Brain (organoid and tissue), 16 donors: ENCODE measurements at places on chromosomes 2 and 18. TPM values are rescaled to one million over a fixed set of nuclear protein-coding genes. Genes with fewer than 3 reads are reported as not detected.
A peak's percentile ranks its signal among the peaks of the same experiment; 100 is the strongest.

The GATA6 gene
- polyA plus RNA-seq, result not detected

GRCh38 chr18:49632588-49632987 is 70.7 kb downstream of the LIPG start:
- DNase-seq, result no peak

DNA sequence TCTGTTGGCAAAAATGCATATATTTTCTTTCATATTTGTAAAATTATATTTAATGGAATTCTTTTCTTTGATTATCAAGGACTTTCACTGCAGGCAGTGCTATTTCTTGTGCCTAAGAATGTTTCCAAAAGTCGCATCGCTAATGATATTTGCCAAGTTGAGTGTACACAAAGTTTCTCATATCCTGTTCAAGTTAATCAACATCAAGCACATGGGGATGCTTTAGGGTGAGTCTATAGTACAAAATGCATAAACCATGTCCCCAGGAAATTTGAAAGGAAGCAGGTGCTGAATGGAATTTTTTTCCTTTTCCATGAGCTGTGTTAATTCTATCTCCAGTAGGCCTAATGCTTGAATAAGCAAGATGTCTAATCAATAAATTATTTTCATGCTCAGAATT is 129.7 kb downstream of the GALNT1 start:
- DNase-seq, result no peak

GRCh38 chr2:229275506-229275905 is 4.4 kb upstream of the PID1 start:
- DNase-seq, result no peak

The KLHL41 gene
- 0.29 TPM for polyA plus RNA-seq

DNA sequence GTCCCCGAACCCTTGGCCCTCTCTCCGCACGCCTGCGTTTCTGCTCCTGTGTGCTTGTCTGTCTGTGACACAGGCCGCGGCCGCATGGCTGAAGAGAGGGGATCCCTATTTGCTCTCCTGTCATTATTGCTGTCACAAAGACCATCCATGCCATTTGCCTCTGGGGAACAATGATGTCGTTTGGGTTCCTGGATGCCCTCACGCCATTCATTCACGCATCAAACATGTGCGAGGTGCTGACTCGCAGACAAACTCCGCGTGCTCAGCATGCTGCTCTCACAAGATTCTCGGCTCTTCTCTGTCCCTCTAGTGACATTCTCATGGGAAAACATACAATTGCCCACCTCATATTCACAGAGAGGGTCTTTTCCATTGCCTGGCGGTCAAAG is 67.8 kb downstream of the ASB1 start:
- DNase-seq, result no peak

- DNase-seq, result no peak
Measured at GRCh38 chr2:71833855-71834560, 313.7 kb downstream of the CYP26B1 start.

- DNase-seq, result no peak
Measured at GRCh38 chr2:9228781-9229469, 22.3 kb downstream of the ASAP2 start.

GRCh38 chr2:107001964-107002696 is 116.2 kb upstream of the ST6GAL2 start:
- DNase-seq, result no peak

GRCh38 chr2:46073540-46074046 is 223.6 kb upstream of the EPAS1 start:
- DNase-seq, result no peak

The NPC1 gene
- 44.6 TPM for polyA plus RNA-seq

- DNase-seq, result no peak
Measured at GRCh38 chr2:2683606-2684224, 352.6 kb upstream of the MYT1L start.

The ERICH2 gene
- 1.1 TPM for polyA plus RNA-seq

The TAF4B gene
- 0.12 TPM for polyA plus RNA-seq

- DNase-seq, result no peak
Measured at GRCh38 chr2:126858991-126859390, 39.7 kb upstream of the TEX51 start.

The CRYGA gene
- not detected for polyA plus RNA-seq

DNA sequence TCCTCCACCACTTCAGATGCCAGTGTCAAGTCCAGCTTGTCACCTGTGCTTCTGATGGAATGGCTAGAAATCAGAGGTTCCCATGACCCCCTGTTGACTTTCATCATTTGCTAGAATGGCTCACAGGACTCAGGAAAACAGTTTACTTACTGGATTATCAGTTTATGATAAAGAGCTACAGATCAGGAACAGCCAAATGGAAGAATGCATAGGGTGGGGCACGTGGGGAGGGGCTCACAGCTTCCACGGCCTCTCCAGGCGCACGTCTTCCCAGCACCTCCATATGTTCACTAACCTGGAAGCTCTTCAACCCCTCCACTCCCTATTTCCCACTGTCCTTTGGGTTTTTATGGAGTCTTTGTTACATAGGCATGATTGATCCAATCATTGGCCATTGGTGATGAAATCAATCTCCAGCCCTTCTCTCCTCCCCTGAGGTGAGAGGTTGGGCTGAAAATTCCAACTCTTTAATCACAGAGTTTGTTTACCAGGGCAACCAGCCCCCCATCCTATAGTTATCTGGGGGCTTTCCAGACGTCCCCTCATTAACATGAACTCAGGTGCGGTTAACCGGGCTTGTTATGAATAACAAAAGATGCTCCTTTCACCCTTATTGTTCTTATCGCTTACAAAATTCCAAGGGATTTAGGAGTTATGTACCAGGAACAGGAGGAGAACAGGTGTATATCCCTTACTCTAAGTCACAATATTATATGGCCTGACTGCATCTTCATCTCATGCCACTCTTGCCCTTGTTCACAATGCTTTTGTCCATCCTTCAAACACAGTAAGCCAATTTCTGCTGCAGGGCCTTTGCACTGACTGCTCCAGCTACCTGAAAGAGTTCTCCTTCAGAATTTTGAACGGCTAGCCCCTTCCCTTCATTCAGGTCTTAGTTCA is 35.2 kb downstream of the ANXA4 start:
- no peak for DNase-seq

DNA sequence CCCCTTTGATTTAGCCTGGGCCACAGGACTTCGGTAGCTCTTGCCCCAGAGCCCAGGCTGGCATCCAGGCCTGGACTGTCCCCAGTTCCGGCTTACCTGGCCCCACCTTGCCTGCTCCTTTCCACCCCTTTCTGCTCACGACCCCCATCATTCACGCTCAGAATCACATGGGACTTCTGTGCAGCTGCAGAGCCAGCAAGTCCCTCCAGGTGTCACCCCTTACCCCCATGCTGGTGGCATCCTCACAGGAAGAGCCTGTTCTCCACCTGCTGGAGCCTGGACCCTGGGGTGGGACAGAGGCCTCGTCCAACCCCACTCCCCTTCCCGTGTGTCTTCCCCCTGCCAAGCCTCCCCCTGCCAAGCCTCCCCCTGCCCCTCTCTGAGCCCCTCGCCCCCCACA is 7.9 kb upstream of the KCNIP3 start:
- DNase-seq, result no peak

GRCh38 chr2:88810488-88810887 is 119.0 kb downstream of the RPIA start:
- DNase-seq, result no peak

DNA sequence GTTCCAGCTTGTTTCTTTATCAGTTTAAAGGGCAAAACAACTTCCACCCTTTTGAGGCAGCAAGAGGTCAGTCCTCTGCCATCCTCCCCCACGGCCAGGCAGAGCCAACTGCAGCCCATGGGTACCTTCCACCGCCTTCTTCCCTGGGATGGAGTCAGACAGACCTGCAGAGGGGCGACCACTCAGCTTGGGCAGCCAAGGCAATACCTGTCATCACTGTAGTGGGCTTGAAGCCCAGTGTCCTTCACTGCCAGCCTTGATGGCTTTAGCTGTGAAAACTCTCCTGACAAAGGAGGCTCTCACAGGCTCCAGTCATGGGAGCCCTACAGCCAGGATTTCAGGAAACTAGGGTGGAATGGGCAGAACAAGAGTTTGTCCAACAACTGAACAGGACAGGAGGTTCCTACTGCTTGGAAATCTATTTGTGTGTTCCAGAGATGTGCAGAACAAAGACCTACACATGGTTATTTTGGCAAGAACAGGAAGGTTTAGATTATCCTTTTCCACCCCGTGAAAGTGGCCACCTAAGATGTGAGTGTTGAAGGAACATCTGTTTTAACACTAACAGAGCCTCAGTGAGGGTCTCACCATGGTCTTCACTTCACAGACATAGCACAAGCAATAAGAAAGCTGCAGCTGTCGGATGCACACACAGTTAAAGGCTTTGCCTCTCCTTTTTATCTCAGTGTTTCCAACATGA is 93.9 kb upstream of the RMDN2 start:
- DNase-seq, result no peak

DNA sequence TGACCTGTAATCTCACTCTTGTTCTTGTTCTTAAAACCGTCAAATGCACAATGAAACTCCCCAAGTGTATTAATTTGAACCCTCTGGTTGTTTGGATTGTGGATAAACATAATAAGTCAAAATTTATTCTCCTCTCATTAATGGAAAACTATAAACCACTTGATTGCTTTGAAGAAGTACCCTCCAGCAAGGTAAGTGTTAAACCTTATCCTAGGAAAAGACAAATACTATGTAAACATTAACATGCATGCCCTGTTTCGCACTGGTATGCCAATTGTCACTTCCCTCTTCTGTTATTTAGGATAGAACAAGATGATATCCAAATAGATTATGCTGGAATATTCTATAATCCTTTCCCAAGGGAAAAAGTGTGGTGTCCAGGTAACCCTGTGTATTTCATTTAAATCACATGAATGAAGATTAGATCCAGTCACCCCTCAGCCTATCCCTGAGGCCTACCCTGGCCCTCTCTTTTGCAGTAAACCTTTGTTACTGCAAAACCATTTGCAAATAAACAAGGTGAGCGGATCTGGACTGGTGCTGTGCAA is 1.3 kb downstream of the ADI1 start:
- DNase-seq, result no peak

- no peak for DNase-seq
Measured at GRCh38 chr2:3114406-3115185, 263.0 kb downstream of the EIPR1 start.

- no peak for DNase-seq
Measured at GRCh38 chr2:210366675-210367080, 51.7 kb upstream of the MYL1 start.

The AQP4 gene
- polyA plus RNA-seq, result 35.4 TPM

DNA sequence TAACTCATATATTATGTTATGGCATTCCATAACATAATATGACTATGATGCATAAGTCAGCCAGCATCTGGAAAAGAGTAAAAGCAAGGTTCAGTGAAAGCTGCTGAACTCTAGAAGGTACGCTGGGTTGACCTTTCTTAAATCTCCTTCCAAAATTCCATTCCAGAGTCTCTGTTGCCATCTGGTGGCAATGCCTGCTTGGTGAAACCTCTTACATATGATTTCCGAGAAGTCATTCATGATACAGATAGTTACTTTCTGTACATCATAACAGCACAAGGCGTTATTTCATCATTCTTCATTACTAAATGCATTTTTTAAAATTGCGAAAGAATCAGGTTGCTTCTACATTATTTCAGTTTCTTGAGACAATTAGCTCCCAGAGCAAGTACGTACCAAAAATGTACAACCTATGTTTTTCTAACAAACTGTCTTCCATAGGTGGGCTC is 7.0 kb upstream of the EPG5 start:
- peak; percentile 87 for DNase-seq

The RAX gene
- polyA plus RNA-seq, result 0.24 TPM

The SLC16A14 gene
- polyA plus RNA-seq, result 2.2 TPM

DNA sequence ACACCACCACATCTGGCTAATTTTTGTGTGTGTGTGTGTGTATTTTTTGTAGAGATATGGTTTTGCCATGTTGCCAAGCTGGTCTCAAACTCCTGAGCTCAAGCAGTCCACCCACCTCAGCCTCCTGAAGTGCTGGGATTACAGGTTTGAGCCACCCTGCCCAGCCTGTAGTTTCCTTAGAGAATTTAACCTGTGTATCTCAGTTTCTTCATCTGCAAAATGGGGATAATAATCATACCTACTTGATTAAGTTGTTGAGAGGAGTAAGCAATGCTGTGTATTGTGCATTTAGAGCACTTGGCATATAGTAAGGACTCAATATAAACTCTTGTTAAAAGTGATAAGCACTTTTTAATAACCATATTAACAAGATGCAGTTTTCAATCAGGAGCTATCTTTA is 6.3 kb upstream of the SANBR start:
- DNase-seq, result no peak

DNA sequence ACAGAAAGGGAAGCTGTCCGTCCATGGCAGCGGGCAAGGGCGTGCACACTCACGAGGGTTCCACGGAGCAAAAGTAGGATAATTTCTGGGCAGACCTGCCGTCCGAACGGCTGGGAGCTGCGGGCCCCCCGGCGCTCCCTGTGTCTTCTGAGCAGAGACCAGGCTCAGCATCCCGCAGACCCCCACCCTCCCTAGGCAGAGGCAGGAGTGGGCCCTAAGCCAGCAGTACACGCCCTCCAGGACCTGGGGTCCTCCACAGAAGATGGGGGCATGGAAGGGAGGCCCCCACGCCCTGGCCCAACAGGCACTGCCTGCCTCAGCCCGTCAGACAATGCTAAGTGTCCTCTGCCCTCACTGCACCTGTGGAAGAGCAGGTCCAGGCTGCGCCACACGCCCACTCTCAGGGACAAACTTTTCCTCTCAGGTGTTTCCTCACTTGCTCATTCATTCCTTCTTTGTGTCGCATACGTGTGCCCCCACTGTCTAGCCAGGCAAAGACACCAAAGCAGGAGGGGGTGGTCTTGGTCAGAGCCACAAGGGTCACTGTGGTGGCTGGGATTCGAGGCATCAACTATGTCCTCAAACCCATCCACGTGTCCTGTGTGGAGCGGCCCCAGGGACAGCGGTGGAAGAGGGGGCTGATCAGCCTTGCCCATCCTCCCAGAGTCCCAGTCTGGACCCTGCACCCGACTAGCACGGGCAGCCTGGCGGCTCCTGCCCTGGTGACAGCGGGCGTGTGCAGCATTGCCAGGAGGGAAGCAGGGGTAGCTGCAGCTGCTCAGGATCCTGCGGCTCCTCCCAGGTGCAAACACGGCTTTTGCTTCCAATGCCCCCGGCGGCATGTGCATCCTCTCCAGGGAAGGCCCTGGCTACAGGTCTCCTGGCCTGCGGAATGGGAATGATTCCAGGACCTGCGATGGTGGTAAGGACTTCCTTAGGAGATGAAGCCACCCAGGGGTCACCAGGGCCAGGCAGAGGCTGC is 2.4 kb upstream of the GPC1 start:
- no peak for DNase-seq

- DNase-seq, result no peak
Measured at GRCh38 chr2:210762604-210763588, 206.5 kb downstream of the CPS1 start.

The TEX44 gene
- not detected for polyA plus RNA-seq

DNA sequence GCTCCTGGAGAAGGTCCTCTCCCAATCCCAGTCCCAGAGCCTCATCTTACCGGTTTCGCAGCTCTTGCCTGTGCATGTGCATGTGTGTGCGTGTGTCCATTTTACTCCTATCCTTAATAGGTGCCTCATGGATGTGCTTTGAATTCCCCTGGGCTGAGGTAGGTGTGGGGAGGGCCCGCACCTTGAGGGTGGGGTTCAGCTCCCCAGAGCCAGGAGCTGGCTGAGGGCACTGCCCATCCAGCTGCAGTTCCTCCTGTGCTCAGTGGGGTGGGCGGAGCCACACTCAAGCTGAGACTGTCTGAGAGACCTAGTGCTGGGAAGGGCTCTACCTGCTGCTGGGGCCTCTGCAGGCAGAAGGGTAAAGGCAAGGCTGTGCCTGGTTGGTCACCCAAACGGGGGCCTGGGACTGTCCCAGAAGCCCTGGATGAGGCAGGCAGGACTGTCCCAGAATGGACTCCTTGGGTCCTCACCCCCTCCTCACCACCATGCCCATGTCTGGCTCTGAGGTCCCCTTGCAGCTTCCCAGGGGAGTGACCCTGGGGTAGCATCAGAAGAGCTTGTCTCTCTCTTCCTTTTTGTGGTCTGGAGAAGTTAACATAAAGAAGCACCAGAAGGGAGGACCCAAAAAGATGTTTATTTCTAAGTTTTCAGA is 8.9 kb downstream of the GDF7 start:
- DNase-seq, result no peak
